Activated gamma-delta T cell treated with anti-CD3 and anti-CD28 coated beads, Interleukin-2, amount 50 U/mL, for 16 hours (primary cell): ENCODE measurements at places on chromosomes 3 and 15.

DNA sequence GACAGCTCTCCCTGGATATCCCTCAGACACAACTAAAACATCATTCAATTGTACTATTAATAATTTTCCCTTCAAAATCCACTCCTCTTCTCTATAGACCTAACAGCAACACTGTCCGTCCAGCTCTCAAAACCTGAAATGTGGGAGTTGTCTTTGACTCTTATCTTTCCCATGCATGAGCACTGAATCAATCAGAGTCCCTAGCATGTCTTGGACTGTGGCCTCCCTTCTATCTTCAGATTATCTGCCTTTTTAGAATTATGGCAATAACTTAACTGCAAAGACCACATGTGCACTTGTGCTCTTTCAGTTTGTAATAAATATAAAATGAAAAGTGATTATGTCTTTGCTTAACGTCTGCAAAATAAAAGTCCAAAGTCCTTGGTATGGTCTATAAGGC is 107.0 kb downstream of the UBE3A start:
- DNase-seq, result no peak

DNA sequence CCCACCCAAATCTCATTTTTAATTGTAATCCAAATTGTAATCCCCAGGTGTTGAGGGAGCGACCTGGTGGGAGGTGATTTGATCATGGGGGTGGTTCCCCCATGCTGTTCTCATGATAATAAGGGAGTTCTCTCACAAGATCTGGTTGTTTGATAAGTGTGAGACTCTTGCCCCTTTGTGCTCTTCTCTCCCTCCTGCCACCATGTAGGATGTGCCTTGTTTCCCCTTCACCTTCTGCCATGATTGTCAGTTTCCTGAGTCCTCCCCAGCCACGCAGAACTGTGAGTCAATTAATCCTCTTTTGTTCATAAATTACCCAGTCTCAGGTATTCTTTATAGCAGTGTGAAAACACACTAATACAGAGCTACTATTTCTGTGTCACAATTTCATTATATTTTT is 88.7 kb downstream of the NCEH1 start:
- DNase-seq, result no peak

- no peak for DNase-seq
These were observed 165.2 kb downstream of the SLCO3A1 start for GRCh38 chr15:92018535-92019239.

DNA sequence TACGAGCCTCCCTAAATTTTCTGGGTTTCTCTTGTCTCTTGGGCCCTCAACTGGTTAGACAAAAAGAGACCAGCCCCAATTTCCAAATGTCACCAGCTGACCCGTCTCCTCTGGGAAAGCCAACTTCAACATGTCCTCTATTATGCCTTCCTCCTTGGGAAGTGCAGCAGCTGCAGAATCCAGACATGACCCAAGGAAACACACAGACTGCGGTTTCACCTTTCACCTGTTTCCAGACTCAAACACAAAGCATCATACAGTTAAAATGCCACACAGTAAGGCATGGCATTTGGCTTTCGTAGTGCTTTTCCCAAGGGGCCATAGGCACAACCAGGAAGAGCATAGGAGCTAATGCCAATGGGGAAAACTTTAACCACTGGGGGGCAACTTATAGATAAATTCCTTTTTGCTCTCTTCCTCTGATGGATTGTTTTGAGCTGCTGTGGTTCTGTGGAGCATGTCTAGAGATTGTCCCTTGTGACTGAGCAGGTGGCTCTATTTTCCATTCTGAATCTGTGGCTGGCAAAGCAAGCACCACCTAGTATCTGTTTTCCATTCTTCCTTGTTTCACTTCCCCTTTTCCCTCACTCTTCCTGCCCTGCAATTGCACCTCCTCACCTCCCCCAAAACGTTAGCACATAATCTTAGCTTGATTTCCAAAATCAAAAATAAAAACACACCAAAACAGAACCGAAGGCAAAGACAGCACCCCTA is 49.3 kb downstream of the HHLA2 start:
- no peak for DNase-seq

DNA sequence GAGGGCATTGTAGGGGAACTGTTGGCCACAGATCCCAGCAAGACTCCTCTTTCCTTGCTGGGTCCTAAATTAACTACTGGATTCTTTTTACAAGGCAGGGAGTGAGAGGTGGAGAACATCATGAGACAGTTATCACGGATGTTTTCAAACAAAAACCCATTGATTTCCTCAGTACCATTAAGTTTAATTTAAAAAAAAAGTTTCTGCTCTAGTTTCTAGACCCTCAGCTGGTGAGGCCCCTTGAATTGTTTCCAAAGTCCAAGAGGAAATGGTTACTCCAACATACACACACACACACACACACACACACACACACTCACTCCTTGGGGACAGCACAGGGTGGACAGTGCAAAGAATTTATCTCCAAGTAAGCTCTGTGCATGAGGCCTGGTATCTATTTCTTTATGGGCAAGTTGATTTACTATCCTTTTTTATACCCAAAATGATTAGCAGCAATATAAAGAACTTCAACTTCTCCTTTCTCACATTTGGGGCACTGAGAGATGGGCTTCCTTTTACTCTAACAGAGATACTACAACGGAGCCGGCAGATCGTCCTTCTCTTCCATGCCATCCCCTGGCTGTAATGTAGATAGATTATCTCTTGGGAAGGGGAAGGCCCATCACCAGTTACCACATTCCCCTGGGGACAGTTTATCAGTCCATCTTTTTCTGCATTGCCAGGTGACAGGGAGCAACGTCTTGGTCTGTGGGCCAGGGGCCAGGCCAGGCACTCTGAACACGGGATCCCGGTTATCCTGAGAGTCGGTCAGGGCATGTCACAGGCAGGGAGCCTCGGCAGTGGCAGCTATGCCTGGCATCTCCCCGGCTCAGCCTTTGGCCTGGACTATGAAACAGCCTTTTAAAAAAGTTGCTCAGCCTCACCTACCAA is 54.7 kb downstream of the CORO2B start:
- no peak for DNase-seq

DNA sequence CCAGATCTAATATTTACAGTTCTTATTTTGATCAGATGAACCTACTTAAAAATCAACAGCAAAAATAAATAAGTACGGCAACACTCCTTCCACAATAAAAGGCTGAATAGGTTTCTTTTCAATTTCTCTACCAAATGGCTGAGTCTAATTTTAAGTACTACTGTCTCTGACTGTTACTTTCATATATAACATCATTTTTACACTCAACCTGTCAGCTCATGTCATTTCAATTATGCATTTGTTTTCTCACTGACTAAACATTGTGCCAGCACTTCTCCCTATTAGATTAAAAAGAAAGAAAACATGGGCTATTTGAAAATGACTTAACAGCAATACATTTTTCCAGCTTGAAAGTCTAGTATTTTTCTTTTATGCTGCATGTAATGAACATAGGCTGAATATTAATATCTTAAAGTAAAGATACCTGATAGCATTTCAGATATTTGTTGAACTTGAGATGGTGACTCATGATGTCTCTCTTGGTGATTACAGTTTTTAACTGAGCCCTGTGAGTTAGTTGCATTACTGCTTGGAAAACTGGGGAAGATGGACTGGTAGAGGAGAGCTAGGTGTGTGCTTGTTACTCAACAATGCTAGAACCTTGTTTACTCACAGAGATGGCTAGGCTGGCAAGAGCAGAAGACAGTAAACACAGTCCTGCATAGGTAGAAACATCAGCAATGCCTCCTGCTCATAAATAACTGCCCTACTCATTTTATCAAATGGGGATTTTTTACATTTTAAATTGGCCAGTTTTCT is 73.9 kb downstream of the PEX5L start:
- no peak for DNase-seq

DNA sequence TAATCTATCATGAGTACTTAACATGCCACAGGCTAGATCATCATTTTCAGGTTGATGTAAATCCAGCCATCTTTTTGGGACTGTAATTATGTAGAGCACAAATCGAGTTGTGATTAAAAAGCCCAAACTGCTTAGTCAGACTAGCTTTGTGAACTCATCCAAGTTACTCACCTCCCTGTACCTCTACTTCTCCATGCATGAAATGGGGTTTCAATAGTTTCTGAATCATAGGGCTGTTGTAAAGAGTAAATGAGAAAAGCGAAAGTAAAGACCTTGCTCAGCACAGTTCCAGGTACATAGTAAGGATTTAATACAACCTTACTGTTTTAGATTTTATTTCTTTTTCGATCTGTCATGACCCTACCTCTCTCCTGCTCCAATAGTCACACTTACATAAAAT is 85.6 kb upstream of the GAP43 start:
- no peak for DNase-seq

- no peak for DNase-seq
These were observed 211.4 kb upstream of the ROPN1 start for GRCh38 chr3:124203292-124203691.

- no peak for DNase-seq
These were observed 201.9 kb downstream of the TNIK start for GRCh38 chr3:171258316-171258715.

DNA sequence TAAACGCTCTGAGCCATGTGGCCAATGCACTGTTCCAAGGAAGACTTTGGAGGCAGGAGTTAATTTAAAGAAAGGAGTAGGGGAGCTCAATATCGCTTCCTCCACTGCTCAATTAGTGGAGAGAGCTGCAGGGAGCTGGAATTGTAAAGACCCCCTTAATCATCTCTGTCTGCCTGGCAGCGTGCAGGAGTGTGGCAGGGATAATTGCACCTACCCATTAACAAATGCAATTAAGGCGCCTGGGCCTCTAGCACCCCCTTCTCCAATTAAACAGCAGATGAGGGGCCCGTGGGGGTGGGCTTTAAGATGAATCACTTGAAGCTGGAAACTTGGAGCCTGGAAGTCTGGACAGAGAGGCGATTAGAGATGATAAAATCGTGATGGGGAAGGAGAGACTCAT is 61.7 kb upstream of the GLCE start:
- no peak for DNase-seq

DNA sequence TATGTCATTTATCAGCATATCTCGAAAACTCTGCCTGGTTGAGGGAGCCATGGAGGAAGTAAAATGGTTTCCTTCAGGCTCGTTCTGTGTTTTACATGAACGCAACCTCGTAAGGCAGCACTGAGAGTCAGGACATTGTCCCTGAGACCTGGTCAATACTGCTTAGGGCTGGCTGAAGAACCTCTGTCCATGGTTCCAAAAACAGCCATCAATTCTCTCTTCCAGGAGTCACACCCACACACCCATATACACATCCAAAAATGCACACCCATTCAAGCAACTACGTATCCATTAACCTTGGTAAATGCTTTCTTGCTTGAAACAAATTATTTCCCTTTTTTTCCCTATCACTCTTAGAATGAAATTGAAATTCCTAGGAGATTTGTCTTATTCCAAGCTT is 91.0 kb upstream of the CHL1 start:
- no peak for DNase-seq

DNA sequence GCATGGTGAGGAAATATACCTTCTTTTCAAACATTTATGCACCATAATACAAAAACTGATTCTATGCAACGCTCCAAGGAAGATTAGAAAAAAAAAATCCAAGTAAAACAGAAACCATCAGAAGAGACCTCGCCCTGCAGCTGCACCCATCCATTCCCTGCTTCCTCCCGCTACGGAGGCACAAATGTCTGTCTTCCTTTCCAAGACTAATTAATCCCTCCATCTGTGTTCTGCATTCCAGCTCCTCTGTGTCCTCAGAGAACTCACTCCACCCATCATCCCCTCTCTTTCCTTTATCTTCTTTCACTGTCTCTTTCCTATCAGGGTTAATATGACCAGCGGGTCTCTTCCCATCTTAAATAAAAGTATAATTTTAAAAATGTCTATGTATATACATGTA is 196.1 kb downstream of the ADAMTSL3 start:
- DNase-seq, result no peak

DNA sequence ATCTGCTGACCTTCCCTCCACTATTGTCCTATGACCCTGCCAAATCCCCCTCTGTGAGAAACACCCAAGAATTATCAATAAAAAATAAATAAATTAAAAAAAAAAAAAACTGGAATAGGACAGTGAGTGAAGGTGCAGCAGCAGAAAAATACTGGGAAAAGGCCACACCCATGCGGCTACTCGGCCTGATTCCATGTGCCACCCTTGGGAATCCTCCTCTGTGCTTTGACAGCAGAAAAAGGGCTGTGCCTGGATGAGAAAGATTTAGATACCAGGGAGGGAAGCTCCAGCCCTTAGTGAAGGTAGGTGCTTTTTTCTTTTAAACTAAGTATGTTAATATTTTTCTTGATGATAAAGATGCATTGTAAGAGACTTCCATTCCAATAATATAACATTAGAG is 107.8 kb downstream of the CTNNB1 start:
- DNase-seq, result no peak

GRCh38 chr3:25556447-25556846 is 108.3 kb downstream of the TOP2B start:
- DNase-seq, result no peak

- DNase-seq, result no peak
These were observed 45.8 kb downstream of the ALDH1A2 start for GRCh38 chr15:58019503-58020376.

GRCh38 chr3:24493746-24494617 is 668 bp downstream of the THRB start:
- no peak for DNase-seq

GRCh38 chr3:170726976-170727661 is 141.2 kb upstream of the SLC7A14 start:
- no peak for DNase-seq
